LHCN-M2 (cell line): ENCODE measurements at places on chromosomes 2 and 18.
A peak's percentile ranks its signal among the peaks of the same experiment; 100 is the strongest.

GRCh38 chr2:61620244-61621159 lies 82.3 kb upstream of the XPO1 start:
- DNase-seq, result peak; percentile 88

GRCh38 chr2:14776216-14776615 lies 143.7 kb downstream of the LRATD1 start:
- no peak for DNase-seq

- DNase-seq, result no peak
Observed at GRCh38 chr2:105443617-105444598, 45.1 kb upstream of the FHL2 start.

DNA sequence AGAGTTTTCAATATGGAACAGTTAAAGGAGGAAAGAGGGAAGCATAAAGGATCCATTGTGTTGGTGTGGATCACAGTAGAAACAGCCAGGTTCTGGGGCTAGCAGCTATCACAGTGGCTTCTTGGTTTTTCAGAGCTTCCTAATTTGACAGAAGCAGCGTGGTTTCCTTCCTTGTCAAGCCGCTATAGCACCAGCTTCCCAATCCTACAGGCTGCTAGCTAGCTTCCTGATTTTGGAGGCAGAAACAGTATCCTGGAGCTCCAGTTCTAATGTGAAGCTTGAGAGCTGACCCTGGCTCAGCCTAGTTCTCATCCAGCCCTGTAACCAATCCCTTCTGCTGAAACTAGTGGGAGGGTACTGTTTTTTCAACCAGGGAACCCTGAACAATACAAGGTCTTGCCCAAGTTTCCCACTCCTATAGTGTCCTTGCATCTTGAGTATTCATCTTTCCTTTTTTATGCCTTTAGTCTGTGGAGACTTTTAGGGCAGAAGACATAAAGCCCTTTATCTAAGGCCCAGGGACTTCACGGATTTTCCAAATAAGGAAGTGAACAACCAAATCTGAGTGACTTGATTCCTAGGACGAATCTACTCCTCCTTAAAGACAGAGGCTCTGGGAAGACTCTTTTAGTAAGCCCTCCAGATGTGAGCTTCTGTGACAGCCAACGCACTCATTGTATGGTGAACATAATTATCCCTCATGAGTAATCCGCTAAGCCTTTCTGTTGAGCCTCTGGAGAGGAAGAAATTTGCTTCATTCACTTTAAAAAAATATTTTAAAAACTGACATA lies 33.8 kb downstream of the CCDC93 start:
- DNase-seq, result peak; percentile 62

DNA sequence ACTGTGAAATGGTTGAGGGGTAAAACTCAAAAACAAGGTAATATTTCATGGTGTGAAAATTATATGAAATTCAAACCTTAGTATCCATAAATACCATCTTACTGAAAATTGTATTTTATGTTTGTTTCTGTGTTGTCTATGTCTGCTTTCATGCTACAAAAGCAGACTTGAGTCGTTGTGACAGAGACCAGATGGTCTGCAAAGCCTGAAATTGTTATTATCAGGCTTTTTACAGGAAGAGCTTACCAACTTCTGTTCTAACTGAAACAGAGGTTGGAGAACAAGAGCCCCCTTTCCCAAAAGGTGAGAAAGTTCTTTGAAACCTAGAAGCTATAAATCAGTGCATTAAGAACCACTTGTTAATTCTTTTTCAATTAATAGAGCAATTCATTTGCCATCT lies 110.0 kb downstream of the COL4A4 start:
- DNase-seq, result no peak

- DNase-seq, result peak; percentile 2
Observed at GRCh38 chr2:14587119-14587518, 45.4 kb upstream of the LRATD1 start.

GRCh38 chr18:26956863-26957262 lies 91.4 kb upstream of the AQP4 start:
- DNase-seq, result no peak

DNA sequence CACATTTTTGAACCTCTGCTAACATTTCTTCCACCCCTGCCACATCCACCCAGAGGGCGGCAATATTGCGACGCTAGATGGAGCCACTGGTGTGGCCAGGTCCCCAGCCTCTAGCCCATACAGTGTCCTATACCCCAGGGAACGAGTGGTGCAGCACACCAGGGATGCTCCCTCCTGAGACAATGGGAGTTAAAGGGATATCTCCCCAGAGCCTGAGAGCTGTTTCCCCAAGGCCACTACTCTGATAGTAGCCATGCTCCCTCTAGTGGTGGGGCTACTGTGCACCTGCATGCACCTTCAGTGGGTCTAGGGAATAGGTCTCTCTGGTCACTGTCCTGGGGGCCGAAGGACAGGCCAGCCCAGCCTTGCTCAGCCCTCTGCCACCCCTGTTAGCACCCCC lies 336.4 kb upstream of the FSHR start:
- DNase-seq, result no peak

GRCh38 chr2:118577202-118577601 lies 270.2 kb downstream of the EN1 start:
- DNase-seq, result no peak

- no peak for DNase-seq
Observed at GRCh38 chr18:73683409-73684238, 464.0 kb downstream of the FBXO15 start.

- DNase-seq, result no peak
Observed at GRCh38 chr2:207960090-207960489, 65.2 kb downstream of the PLEKHM3 start.

GRCh38 chr2:9150906-9151305 lies 55.7 kb upstream of the ASAP2 start:
- no peak for DNase-seq

DNA sequence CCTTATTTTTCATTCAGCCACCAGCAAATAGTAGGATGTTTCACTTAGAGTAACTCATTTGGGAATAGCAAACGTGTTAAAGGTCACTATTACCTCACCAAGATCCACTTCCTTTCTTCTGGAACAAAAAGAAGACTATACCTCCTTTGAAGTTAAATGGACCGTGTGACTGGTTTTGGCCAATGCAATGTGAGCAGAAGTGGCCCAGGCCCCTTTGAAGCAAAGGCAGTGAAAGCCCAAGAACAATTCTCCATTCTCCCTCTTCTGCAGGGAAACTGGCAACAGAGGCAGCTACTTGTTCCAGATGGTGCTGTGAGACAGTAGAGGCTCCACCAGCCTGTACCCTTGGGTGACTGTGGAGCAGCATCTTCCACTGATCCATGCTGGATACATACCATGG lies 11.3 kb upstream of the MALL start:
- no peak for DNase-seq

DNA sequence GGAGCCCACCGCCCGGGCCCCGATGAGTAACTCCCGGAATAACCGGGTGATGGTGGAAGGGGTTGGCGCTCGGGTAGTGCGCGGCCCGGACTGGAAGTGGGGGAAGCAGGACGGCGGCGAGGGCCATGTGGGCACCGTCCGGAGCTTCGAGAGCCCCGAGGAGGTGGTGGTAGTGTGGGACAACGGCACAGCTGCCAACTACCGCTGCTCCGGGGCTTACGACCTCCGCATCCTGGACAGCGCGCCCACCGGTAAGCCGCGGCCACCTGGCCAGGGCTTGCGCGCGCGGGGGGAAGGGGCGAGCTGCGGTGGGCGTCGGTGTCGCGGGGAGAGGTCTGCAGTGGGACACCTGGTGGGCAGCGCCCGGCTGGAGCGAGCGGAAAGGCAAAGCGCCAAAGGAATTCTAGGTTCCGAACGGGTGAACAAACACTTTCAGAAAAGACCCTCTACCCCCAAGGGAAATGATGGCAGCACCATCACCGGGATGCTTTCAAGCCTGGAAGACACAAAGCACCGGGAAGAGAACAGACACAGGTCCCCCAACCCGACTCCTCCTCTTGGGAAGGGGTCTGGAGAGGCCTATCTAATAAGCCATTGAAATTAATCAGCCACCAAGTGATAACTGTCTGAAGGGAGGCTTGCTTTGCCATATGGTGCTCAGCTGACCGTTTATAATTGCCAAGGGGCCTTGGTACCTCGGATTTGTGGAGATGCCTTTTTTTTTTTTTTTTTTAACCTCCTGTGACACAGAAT lies 1.1 kb downstream of the MIB1 start:
- DNase-seq, result peak; percentile 27

GRCh38 chr2:162369551-162369950 lies 25.6 kb downstream of the GCA start:
- DNase-seq, result no peak

GRCh38 chr2:86397986-86398385 lies 43.2 kb upstream of the KDM3A start:
- no peak for DNase-seq

DNA sequence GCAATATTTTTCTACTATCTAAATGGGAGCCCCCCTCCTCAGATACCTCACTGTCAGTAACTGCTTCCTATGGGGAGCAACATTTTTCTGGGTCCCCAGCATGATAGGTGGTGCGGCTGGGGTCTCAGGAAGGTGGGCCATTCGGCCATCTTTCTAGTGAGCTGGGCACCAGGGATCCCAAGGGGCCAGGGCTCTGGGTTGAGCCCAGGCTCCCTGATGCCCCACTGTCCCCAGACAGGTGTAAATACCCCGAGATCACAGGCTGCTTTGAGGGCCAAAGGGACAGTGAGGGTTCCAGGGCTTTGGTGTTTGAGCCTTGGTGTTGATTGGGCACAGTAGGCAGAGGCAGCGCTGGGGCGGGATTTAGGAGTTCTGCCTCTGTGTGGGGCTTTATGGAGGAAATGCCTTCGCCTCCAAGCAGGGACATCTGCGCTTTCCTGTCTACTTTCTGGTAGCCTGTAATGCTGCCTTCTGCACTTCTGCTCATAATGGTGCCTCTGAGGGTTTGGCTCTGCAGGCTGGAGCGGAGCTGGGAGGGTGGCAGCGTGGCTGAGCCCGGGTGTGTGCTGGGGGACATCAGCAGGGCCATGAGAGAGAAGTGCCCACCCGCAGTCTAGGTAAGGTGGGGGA lies 5.3 kb downstream of the ITM2C start:
- DNase-seq, result no peak

DNA sequence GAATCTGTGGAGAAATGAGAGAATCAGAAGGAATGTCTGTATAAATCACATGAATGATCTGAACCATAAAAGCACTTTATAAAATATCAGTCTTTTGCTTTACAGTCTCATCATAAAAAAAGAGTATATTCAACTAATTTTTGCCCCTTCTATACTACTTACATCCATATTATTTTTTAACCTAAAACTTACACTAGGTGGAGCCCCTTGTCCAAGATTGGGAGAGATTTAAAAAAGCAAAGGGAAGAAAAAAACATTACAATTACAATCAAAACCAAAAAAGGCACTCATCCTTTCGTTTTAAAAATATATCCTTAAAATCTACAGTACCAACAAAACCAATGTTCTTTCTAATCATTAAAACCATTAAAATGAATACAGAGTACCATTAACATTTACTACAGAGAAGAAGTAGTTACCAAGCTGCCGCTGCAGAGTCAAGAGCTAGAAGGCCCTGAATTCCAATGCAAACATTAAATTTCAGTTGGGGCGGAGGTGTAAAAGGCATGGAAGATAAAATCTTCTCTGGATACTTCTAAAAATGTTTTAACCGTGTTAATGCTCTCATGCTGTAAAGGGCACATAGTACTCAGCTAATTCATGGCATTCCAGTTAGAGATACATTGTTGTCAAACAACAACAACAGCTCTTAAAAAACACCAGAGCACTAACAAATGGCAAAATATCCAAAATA lies 56.7 kb upstream of the EPB41L3 start:
- peak; percentile 0 for DNase-seq
